ENCODE measurements at places on chromosomes 3 and 15.
A peak's percentile ranks its signal among the peaks of the same experiment; 100 is the strongest.

DNA sequence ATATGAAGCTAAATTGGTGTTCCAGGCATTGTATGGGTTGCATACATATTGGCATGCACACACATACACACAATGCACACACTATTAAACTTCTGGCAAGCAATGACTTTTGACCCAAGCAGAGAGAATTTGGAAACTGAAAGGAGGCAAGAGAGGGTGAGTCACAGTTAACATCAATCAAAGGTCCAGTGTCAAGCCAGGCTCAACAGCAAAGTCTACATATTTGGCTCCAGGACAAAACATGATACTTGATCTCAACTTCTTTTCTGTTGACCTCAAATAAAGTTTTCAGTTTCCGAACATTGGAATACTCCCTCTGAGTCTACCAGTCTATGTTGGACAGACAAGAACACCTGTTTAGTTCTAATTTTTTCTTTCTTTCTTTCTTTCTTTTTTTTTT is 28.3 kb downstream of the IL12A start:
- DNase-seq = peak; percentile 46

- no peak for DNase-seq
Measured at GRCh38 chr3:72892081-72892775, 4.4 kb downstream of the GXYLT2 start.

DNA sequence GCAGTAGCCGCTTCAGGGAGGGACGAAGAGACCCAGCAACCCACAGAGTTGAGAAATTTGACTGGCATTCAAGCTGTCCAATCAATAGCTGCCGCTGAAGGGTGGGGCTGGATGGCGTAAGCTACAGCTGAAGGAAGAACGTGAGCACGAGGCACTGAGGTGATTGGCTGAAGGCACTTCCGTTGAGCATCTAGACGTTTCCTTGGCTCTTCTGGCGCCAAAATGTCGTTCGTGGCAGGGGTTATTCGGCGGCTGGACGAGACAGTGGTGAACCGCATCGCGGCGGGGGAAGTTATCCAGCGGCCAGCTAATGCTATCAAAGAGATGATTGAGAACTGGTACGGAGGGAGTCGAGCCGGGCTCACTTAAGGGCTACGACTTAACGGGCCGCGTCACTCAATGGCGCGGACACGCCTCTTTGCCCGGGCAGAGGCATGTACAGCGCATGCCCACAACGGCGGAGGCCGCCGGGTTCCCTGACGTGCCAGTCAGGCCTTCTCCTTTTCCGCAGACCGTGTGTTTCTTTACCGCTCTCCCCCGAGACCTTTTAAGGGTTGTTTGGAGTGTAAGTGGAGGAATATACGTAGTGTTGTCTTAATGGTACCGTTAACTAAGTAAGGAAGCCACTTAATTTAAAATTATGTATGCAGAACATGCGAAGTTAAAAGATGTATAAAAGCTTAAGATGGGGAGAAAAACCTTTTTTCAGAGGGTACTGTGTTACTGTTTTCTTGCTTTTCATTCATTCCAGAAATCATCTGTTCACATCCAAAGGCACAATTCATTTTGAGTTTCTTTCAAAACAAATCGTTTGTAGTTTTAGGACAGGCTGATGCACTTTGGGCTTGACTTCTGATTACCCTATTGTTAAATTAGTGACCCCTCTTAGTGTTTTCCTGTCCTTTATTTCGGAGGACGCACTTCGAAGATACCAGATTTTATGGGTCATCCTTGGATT is at the start of gene MLH1:
MLH1 (plus strand) TSS at position 193 of the 958 bp plus-strand sequence; CDS start at position 223, 30 bp downstream.
- peak; percentile 98 for DNase-seq

GRCh38 chr3:195441992-195442572 is 738 bp downstream of the ACAP2 start:
- peak; percentile 43 for DNase-seq

GRCh38 chr15:40300367-40300766 is 7.4 kb downstream of the PLCB2 start:
- DNase-seq = no peak

DNA sequence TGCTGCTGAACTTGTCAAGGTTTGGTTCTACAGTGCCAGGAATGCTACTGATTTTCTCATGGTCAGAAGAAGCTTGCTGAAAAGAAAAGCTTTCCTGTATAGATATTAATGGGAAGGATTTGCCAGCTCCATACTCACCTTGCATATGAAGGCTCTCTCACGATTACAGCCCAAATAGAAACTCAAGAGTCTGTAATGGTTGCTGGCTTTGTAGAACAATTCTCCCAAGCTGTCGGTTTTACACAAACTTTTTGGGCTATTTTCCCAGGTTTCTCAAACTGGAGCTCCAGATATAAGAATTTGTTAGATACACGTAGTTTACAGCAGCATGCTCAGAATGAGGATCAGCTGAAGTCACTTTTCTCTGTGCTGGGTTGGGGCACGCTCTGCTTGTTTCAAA is 30.1 kb upstream of the LRRC3B start:
- DNase-seq = no peak

DNA sequence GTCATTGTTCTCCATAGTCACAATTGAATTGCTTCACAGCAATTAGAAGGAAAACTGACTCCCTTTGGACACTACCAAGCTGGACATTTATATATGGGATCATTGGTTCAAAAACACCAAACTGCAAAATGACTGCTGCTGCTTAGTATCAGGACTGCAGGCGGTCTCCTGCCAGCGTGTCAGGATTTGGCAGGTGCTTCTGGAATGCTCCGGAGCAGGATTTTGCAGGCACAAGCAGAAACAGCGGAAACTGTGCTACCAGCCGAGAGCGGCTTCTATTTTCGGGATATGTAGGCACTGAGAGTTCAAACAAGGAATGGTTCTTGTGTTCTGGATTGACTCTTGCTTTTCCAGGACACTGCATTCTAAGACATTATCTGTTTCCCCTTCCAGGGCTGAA is 95.5 kb downstream of the SSR3 start:
- DNase-seq = no peak

GRCh38 chr3:123872621-123873020 is 11.5 kb downstream of the MYLK start:
- DNase-seq = no peak

DNA sequence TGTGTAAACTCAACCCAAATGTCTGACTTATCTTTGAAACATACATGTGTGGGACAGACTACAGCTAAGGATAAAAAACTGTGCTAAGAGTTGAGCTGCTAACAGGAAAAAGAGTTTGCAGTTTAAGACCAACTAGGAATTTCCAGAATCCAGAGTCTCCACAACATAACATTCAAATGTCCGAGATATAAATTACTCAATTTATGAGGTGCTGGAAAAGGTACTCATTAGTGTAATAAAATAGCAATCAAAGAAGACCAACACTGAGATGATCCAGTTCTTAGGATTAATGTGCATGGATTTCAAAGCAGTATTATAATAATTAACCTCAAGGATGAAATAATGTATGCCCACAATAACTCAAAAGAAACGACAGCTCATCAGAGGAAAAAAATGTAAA is 426.5 kb upstream of the KCNMB2 start:
- no peak for DNase-seq

- DNase-seq = no peak
Measured at GRCh38 chr3:72176537-72177041, 391.6 kb upstream of the PROK2 start.

GRCh38 chr15:47516558-47516957 is 200.7 kb upstream of the SEMA6D start:
- no peak for DNase-seq

DNA sequence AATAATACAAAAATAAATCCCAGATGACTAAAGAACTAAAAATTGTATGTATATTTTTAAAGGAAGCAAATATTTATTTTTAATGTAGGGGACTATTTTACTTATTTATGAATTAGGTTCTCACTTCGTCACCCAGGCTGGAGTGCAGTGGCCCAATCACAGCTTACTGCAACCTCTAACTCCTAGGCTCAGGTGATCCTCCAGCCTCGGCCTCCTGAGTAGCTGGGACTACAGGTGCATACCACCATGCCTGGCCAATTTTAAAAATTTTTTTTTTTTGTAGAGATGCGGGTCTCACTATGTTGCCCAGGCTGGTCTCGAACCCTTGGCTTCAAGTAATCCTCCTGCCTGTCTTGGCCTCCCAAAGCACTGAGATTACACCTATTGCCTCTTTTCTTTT is 42.6 kb downstream of the CMTM7 start:
- no peak for DNase-seq

GRCh38 chr15:66027268-66027805 is 158.0 kb downstream of the RAB11A start:
- DNase-seq = peak; percentile 87

DNA sequence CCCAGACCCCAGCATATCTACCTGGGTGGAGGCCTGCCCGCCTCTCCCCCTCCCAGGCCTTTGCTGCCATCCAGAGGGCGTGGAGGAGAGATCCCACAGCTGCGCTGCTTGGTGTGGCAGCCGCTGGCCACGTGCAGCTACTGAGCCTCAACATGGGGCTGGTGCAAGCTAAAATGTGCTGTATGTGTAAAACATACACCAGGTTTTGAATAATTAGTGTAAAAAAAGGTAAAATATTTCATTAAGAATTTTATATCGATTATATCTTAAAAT is 95.8 kb downstream of the SEC22A start:
- DNase-seq = no peak

GRCh38 chr3:135135445-135135844 is 340.4 kb downstream of the EPHB1 start:
- DNase-seq = no peak

DNA sequence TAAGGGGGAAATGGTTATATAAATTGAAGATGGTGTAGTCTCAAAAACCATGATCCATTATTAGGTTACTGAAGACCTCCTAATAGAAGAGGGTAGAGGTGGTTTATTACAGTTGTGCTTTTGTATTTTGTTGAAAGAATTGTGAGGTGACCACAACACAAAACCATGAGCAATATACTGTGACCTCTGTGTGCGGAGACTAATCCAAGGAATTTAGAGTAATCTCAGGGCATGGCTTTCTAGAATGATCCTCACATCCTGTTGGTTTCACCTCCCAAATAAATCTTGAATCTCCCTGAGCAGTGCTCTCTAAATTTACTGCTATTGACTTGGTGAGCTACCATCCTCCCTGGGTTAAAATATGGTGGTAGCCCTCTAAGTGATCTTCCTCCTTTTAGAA is 52.3 kb downstream of the PTPRG start:
- DNase-seq = no peak

GRCh38 chr3:98766924-98767323 is 3.8 kb downstream of the ST3GAL6 start:
- no peak for DNase-seq

DNA sequence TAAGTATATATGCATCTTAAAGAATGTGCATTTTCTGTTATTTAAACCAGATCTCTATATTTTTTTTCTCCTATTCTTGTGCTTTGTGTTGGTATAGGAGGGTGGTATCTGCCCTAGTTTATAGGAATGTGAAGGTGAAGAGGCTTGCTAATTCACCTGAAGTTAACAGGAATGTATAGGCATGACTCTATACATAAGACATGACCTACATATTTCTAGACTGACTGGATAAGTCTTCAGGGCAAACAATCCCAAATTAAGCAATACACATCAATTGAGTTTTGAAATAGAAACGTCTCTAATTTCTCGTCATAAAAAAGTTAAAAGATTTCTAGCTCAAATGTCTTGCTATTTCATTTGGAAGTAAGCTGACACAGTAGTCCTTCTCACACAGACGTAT is 410.0 kb downstream of the DIPK2A start:
- DNase-seq = no peak

DNA sequence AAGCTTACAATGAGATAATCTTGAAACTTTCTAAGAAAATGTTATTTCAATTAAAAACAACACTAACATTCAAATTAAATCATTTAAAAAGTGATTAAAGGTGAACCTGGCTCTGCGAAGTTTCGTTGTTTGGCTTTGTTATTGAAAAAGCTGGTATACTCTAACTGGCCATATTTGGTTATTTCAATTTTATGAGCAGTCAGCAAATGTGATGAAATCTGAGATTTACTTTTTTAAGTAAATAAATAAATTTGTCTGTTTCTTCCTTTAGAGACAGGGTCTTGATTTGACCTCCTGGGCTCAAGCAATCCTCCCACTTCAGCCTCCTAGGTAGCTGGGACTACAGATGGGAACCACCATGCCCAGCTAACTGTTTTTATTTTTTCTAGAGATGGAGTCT is 38.0 kb downstream of the CDV3 start:
- DNase-seq = no peak

- no peak for DNase-seq
Measured at GRCh38 chr3:125349556-125350165, 25.5 kb downstream of the ZNF148 start.

DNA sequence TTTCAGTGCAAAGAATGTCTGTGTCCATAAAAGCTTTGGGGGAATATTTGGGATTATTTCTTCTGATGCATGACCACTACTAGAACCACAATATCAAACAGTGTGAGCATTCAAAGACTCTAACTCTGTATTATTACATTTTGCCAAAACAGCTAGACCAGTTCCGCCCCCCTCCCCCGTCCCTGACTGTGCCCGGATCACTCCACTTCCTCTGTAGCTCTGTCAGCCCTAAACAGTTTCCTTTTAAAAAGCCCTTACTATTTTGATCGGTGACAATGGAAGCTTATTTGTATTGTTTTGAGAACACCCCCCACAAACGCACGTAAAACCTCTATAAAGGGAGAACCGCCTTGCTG is 36.6 kb upstream of the EPHB3 start:
- DNase-seq = no peak

DNA sequence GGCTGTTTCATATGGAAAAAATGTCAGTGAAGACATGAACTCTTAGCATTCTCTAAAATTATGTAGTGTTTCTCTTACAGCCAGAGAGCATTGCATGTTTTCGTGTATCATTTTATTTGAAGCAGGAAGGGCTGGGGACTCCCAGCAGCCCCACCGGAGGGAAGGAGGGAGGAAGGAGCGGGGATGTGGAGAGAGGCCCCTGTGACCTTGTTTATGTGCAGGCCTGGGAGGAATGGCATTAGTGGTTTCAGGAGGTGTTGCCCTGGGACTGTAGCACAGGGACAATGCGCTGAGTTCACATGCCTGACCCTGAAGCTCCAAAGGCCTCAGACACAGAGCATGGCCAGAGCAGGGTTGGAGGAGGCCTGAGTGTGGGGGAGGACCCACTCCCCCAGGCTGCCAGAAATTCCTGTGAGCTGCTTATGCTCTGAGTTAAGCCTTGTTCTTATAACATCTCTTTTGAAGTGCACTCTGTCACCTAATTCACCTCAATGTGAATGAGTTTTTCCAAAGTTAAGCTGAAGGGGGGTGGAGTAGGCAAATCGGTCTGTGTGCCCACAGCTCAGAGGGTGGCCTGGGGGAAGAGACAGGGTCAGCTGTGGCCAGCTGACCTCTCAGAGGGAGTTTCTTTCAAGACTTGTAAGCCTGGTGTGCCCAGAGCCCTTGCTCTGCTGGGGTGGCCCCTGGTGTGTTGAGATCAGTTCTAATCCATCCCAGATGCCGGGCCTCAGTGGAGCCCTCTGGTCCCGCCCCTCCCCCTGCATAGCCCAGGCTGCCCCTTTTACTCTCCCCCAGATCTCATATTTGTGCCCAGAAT is 3.9 kb upstream of the RNU6-1 start:
- DNase-seq = no peak

DNA sequence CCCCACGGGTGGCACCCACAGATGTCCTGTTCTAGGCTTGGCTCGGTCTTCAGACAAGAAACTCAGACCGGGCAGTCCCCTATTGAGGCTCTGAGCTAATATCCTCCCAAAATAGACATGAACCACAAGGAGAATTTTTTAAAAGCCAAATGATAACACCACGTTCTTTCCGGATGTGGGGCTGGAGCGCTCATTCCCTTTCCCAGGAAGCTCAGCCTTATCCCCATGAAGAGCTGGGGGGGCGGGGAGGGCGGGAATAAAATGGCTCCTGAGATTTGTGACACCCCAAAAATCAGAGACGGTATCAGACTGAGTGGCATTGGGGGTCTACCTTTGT is 1.1 kb downstream of the SLC6A1 start:
- no peak for DNase-seq
